ENCODE measurements at places on chromosomes 4 and X.

GRCh38 chr4:113232194-113232593 lies 182.7 kb downstream of the ANK2 start:
- DNase-seq: no peak

GRCh38 chr4:71532407-71532806 lies 193.6 kb downstream of the SLC4A4 start:
- DNase-seq: no peak

GRCh38 chrX:56503941-56504673 lies 59.3 kb upstream of the UBQLN2 start:
- no peak for DNase-seq

DNA sequence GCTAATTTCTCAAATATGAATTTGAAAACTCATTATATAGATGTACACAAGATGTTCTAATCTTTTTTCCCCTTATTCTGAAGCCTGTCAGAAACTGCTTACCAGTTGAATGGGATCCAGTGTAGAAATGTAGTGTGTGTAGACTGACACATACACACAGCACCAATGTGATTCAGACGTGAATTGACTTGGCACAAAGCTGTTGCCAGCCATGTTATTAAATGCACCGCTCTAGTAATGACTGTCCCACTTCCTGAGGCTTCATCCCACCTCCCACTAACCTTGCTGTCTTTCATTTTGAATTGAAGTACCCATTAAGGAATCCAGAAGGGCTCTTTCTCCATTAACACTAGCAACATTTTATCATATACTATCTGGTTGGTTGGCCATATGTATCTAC lies 146.6 kb downstream of the PPA2 start:
- DNase-seq: no peak

DNA sequence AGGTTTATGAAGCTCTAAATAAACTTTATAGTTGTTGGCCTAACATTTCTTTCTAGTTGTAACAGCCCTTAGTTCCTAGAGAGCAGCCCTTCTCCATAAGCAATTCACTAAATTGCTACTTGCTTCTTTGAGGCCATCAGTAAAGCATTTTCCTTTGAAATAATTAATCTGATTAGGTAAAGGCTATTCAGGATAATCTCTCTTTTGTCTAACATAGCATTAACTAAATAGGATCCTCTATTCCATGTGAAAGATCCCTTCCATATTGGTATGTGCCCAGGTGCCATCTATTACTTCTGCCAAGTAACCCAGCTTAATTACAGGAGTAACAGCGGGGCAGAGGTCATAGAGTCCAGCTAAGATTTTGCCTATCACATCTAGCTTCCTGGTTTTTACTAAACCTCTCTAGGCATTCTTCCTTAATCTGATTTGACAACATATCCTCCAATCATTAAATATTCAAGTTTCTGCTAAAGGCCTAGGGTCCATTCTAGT lies 1408.0 kb downstream of the PCDH18 start:
- DNase-seq: no peak

DNA sequence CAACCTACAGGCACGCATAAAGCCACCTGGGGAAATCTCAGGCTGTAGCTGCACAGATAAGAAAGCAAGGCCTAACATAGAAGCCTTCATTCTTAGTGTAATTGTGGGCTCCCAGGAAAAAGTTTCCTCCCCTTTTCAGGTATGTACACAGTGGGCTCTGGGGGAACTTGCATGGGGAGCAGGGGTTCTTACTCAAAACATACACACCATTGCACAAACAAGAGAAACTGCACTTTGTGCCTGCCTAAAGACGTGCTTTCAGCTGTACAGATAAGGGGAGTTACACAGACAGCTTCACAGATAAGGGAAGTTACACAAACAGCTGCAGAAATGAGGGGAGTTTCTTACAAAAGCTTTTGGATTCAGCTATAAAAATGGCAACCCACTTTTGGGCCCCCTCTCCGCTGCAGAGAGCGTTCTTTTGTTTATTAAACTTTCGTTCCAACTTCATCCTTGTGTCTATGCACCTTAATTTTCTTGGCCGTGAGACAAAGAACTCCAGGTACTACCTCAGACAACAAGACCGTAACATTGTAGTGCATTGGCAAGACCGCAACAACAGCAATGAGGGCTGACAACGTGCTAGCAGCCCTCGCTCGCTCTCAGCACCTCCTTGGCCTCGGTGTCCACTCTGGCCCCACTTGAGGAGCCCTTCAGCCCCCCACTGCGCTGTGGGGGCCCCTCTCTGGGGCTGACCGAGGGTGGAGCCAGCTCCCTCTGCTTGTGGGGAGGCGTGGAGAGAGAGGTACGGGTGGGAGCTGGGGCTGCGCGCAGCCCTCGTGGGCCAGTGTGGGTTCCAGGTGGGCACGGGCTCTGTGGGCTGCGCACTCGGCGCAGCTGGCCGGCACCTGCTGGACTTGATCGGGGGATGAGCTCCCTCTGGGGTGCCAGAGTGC lies 317.5 kb downstream of the RAPGEF2 start:
- no peak for DNase-seq

DNA sequence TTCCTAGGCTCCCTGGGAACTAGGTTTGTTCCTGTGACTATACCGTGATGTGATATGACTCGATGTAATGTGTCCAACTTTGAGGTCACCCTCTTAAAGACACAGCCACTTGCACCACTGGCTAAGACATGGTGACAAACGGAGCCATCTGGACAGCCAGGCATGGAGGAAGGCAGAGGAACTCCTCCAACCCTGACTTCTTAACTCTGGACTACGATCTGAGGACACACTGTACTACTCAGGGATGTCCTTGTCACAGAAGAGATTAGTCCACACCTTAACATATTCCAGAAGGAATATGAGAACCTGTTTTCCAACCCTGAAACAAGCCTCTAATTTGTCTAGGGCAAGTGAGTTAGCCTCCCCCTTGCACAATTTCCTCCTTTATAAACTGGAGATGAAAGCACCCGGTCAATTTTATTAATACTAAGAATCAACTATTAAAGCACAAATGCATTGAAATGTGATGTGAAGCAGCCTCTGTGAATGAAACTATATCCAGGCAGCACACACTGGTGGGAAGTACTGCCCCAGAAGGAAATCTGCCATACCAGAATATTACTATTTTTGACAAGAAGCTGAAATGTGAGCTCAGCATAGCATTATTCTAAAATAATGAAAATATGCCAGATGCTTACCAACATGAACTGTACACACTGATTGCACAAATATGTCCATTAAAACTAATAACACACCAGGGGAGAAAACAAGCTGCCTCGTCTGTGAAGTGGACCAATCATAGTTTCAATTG lies 47.3 kb downstream of the TSPAN5 start:
- DNase-seq: no peak

DNA sequence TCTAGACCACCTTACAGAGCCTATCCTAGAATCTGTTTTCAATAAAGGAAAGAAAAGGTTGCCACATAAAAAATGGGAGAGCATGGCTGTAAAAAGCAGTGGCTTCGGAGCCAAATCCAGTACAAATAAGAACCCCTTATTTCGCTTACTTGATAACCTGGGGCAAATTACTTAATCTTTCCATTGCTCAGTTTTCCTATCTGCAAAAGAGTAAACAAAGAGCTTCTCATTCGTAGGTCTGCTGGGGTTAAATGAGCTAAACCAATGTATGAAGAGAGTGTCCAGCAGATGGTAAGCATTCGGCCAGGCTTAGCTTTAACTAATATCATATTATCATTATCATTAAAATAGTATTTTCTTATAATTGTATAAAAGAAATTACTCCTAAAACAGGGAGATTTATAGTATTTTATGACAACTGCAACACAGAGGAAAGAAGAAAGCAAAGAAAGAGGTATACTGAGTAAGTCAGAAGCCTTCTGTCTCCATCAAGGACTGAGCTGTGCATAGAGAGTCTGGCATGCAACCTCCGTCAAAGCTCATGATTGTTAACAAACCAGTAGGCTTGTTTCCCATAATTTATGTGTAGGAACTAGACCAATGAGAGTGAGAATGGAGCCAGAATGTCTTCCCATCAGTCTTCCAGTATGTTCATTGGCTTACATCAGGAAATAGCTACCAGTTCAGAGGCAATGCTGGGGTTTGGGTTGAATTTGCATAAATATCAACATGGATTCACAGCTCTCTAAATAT lies 364.9 kb downstream of the UNC5C start:
- DNase-seq: no peak

DNA sequence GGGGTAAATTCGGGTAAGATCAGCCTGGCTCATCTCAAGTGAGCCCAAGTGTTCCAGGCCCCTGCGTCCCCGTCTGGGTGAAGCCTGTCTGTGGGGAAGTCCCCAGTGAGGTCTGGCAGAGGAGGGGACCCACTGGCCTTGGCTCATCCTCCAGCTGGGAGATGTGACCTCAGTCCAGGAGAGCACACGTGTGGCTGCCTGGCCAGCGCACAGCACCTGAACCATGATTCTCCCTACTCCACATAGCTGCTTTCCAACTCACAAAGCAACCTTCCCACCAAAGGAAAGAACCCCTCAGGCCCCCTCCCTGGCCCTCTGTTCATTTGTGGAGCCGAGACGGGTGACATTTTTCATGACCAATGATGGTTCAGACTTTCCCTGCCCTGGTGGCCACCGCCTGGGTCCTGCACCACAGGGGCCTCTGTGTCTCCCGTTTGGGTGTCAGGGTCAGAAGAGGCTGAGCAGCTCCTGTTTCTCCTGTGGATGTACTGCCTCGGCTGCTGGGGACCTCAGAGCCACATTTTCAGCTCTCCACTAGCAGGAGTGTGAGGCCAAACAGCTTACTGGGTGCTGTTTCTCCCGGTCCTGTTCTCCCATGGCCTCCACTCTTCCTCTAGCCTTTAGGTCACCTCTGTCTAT lies 111.4 kb downstream of the CPZ start:
- DNase-seq: no peak

DNA sequence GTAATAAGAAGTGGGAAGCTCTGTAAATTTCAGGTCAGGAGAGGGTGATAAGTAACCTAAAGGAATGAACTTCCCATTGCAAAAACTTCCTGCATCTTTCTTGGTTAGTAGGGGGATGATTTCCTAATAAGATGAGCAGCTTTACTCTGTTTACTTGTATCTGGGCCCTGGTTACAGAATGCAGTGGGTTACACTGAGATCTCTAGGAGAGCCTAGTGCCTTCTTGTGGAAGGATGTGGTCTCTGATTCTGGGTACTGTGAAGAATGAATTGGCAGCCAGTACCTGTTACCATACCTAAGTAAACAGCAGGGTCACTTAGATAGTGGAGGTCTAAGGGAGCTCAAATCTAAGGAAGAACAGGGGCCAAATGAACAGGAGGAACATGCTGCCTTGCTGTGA lies 320.6 kb downstream of the ARHGAP10 start:
- no peak for DNase-seq

GRCh38 chr4:71287305-71287704 lies 51.5 kb upstream of the SLC4A4 start:
- DNase-seq: no peak

GRCh38 chrX:16480049-16480448 lies 169.9 kb upstream of the S100G start:
- DNase-seq: no peak

DNA sequence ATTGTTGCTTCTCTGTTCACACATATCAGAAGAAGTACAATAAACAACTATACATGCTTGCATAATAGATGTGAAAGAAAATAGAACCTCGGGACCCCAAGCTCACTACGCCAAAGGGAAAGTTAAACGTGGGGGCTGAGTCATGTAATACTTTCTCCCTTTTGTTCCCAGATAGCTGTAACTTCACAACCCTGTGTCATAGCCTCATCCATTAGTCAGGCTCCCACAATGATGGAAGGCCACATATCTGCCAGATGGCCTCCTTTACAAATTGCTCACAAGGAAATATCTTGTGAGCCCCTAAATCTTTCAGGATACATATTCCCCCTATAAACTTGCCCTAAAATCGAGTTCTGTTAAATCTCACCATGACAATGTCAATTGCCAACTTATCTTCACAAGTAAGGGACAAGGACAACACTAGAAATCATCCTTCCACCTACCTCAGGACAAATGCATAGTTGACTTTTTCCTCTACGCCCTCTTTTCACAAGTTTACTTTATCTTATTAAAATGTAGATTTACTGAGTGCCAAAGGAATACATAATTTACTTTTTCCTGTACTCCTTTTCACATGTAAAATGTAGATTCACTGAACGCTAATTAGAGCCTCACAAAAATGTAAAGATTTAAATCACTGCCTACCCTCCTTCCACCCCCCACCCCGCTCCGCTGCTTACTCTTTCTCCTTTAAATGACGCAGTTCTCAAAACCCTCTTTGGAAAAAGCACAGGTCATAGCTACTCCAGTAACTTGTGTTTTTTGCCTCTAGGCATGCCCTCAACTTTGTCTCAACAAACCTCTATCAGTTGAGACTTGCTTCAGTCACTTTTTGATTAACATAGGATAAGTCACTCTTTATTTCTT lies 477.1 kb downstream of the DTHD1 start:
- DNase-seq: no peak

DNA sequence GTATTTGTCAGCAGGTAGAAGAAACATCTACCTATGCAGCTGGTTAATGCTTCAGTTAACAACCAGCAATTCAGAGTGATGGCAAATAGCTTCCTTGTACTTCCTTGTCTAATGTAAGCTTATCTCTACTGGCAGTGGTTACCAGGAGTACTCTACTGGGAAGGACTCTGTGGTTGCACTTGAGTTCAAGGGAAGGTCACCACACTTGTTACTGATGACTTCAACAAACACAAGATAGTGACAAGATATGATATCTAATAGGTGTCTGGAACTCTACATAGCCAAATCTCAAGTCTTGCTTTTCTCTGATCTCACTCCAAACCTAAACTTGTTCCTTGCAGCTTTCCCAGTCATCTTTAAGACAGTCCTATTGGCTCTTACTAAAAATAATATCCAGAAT lies 1644.9 kb upstream of the TENM3 start:
- no peak for DNase-seq

- no peak for DNase-seq
These were observed 37.6 kb downstream of the MAGEA9 start for GRCh38 chrX:149819371-149819770.

- no peak for DNase-seq
These were observed 190.5 kb downstream of the CCNG2 start for GRCh38 chr4:77347351-77347966.

- no peak for DNase-seq
These were observed 55.9 kb upstream of the WDR19 start for GRCh38 chr4:39126256-39127095.

- no peak for DNase-seq
These were observed 5.5 kb downstream of the PPP2R2C start for GRCh38 chr4:6466756-6467381.

GRCh38 chr4:127832585-127832984 lies 48.1 kb upstream of the PLK4 start:
- no peak for DNase-seq

DNA sequence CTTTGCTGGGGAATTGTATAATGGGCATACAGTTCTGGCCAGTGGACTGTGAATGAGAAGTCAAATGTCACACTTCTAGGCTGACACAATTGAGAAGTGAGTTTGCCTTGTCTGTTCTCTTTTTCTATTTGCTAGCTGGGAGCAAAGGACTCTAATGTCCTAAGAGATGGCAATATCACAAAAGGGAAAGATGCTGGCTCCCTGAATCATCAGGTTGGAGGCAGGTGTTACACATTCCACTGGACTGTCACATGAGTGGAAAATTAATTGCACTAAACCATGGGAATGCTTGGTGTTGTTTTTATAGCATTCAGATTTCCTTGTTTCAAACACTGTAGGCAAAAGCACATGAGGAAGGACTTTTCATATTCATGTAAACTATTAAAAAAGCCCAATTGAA lies 388.3 kb downstream of the ADAM29 start:
- no peak for DNase-seq

- no peak for DNase-seq
These were observed 152.7 kb downstream of the SOWAHB start for GRCh38 chr4:76745240-76745639.

GRCh38 chrX:52349681-52350080 lies 19.1 kb upstream of the XAGE2 start:
- DNase-seq: no peak

GRCh38 chr4:81919223-81919622 lies 447.5 kb upstream of the RASGEF1B start:
- DNase-seq: peak; percentile 13

Data from COR-L47 (cell line).